NCI-H460 (cell line): ENCODE measurements at places on chromosomes 11 and 22.

- DNase-seq, result no peak
Measured at GRCh38 chr11:128334311-128335044, 252.9 kb downstream of the ETS1 start.

DNA sequence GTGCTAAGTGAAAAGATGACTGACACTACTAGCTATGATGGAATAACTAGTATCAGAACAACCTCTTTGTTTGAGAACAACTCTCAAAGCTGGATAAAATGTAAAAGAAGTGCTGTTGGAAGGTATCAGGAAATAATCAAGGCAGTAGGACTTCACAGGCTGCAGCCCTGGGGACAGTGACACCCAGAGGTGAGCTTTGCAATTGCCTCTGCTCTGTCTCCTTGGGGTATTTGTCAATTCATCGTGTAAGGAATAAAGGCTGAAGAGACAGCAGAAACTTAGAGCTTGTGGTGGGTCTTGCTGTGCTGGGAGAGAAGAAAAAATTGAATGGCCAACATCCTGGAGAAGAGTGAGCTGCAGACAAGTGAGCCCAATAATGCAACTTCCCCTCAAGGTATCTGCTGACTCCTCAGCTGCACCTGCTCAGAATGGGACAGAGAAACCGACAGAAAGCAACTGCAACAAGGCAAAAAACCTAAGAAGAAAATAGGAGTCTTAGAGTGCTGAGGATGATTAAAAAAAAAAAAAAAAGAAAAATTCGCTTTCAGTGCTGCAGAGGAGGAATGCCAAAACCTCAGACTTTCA is 141.1 kb downstream of the RCN1 start:
- peak; percentile 23 for DNase-seq

DNA sequence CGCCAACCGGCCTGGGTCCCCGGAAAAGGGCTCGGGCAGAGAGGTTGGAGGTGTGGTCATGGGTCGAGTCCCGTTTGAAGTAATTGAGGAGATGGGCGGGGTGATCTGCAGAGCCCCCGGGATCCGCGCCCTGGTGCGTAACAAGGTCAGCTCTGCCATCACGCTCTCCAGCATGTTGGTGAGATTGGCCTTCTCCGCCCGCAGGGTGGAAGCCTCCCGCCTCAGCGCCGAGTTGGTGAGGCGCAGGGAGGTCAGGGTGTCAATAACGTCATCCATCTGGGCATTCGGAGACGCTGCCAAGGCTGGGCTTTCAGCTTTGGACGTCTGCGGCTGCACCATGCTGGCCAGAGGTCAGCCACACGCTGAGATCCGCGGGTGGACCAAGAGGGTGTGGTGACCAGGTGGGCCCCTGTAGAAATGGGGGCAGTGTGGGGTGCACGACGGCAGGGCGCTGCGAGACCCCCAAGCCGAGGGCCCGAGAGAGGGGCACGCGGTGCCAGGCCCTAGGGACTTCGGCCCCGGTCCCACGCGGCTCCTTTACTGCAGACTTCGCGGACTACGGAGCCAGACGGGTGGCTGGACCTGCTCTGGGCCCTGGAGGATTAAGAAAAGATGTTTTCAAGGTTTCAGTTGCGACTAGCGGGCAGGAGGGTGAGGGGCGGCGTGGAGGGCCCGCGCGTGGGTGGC is 672 bp downstream of the RTL6 start:
- DNase-seq, result peak; percentile 22

- peak; percentile 69 for DNase-seq
Measured at GRCh38 chr11:130522284-130522961, 74.0 kb downstream of the ADAMTS15 start.

DNA sequence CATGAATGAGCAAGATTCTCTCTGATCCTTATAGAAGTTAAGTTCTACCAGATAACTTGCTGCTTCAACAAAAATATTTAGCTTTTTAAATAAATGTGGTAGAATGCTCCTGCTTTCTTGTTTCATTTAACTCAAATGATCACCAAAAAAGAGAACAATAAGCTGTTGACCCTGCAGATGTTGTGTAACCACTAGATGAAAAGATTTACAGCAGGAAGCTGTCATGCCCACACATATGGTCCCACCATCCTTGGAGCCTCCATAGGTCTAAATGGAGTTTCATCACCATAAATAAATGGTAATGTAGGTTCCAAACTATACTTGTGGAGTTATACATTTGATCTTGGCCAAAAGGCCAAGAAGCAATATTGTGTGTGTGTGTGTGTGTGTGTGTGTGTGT is 118.8 kb downstream of the RRAS2 start:
- DNase-seq, result no peak

- DNase-seq, result no peak
Measured at GRCh38 chr11:42175203-42175602, 715.8 kb upstream of the LRRC4C start.

- DNase-seq, result no peak
Measured at GRCh38 chr11:129265125-129265788, 73.1 kb upstream of the ARHGAP32 start.

DNA sequence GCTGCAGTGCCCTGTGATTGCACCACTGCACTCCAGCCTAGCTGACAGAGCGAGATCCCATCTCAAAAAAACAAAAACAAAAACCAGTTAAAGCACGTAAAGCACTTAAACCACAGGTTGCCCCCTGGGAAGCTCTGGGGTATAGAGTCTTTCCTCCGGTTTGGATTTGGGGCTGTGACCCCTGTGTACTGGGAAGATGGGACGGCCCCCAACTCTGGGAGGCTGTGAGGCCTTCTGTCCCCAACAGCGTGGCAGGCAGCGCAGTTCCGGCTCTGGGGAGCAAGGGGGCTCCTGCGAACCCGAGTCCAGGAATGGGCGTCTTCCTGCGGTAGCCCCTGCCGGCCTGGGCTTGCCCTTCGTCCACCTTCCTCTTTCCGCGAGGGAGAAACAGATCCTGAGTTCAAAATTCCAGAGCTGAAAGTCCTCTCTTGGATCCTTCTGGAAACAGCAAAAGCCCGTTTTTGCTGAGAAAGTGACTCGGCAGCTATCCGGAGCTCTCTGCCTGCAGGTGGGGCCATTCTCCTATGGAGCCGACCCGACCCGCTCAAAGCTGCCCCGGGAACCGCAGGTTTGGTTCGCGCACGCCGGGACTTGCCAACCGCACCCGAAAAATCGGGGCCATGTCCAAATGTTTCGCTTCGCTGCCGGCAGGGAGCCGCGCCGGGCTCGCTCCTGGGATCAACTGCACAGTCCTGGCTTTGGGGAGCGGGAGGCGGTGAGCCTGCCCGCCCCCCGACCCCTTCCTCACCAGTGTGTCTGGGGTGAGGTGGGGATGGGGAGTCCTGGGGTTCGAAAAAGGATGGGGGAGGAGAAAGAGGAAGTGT is 36.3 kb upstream of the POLA2 start:
- DNase-seq, result peak; percentile 36

GRCh38 chr22:42052765-42053164 is 17.8 kb downstream of the NAGA start:
- no peak for DNase-seq

GRCh38 chr22:31490496-31490925 is 869 bp upstream of the EIF4ENIF1 start:
- DNase-seq, result no peak

DNA sequence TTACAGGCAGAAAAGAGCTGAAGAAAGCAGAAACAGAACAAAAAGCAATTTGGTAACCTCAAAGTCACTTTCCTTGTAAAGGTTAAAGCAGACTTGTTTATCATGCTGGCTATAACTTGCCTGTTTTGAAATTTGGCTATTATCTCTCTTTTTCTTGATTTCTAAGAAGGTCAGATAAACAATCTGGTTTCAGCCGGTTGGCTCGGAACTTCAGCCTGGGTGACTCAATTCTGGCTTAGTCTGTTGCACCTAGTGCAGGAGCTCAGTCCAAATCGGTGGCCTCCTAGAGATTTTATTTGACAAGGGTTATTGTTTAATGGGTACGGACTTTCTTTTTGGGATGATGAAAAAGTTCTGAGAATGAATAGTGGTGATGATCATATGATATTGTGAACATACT is 367.1 kb upstream of the B3GAT1 start:
- no peak for DNase-seq

DNA sequence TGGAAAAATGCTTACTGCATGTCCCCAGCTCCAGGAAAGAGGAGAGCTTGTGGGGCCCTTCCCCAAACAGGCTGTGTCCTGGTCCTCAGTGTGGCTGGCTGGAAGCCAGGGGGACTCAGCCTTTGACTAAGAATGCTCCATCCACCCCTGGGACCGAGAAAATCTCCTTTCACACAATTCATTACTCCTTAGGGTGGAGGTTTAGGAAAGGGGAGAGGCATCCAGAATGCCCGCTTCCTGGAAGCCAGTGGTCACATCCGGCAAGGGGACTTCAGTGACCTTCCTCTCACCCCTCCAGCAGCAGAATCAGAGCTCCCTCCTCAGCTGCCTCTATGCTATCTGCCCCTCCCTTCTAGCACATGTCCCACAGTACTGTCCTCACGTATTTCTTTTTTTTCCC is 21.9 kb downstream of the ATG16L2 start:
- no peak for DNase-seq

DNA sequence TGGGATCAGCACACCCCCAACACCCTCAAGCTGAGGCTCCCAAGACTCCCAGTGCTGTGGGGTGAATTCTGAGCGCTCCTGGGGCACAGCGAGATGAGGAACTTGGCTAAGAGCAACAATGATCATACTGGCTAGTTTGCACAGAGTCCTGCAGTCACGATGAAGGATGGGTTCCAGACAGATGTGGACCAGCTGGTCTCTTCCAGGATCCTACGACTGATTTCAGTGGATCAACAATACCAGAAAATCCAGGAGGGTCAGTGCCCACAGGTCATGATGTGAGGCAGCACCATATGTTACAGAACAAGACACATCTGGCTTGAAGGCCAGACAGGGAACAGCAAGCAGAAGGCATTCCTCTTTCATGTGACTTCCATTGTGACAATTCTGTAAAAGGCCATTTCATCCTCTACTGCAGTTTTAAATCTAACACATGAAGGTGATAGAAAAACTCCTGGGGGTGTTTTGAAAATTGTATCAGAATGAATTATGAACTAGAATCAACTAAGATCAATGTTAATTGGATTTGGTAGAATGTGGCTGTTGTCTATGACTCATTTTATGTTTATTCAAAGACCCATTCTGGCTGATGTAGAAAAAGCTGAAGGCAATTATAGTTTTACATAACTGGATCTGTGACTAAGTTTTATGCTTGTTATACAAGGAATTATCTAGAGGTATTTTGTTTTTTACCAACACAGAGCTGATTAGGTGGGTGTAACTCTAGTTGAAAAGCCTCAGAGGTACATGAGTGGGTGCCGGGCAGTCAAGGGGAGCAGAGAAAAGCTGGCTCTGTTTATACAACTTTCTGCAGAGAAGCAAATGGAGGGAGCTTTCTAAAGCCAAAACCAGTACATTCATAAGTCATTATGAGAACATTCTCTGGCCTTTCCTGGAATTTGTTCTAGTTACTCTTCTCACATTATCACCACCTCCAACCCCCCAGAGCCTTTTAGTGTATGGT is 29.1 kb downstream of the OR52K1 start:
- DNase-seq, result no peak

GRCh38 chr22:40764763-40765441 is 54.2 kb downstream of the SLC25A17 start:
- DNase-seq, result no peak

DNA sequence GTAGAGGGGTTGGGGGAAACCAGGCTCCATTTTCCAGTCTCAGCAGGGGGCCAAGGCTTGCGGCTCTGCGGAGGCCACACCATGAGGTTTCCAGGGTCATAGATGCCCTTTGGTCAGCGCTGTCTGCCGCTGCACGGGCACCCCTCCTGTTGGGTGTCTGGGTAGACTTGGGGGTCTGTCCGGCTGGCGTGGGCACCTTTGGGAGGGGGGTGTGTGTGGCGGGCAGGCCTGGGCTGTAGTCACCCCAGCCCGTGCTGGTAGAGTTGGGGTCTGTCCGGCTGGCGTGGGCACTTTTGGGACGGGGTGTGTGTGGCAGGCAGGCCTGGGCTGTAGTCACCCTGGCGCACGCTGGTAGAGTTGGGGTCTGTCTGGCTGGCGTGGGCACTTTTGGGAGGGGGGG is 18.6 kb downstream of the LSP1 start:
- DNase-seq, result no peak

GRCh38 chr11:3205261-3206155 is 13.1 kb downstream of the MRGPRG start:
- no peak for DNase-seq

GRCh38 chr11:72782081-72782920 is 11.5 kb downstream of the STARD10 start:
- DNase-seq, result no peak

DNA sequence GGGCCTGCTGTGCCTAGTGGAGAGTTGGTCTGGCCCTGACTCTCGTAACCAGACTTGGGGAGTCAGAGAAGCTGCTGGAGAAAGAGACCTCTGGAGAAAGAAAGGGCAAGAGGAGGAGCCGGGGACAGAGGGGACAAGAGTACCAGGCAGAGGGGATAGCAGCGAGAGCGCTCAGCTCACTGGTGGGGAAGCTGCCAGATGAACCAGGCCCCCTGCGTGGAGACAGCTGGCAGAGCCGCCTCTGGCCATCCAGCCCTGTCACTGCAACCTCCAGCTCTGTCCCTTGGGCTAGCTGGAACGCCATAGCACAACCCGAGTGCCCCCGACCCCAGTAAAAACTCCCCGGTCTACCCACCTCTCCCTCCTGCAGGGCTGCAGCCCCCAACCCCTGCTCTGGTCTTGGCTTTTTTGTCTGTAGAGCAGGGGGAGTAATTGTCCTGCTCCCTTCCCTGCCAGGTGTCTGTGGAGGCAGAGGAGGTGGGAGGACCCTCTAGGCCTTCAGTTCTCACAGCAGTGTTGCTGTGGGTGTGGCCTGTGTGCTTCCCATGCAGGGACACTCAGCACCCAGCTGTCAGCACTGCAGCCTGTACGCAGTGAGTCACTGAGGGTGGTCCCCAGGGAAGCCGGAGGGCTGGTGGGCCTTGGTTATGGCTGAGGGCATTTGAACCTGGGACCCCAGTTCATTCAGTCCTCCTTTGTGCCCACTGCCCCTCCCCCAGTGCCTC is 4.8 kb upstream of the SUN2 start:
- DNase-seq, result no peak

GRCh38 chr11:68194675-68195294 is 18.3 kb downstream of the KMT5B start:
- DNase-seq, result no peak

- DNase-seq, result no peak
Measured at GRCh38 chr22:46471901-46472721, 65.3 kb downstream of the CELSR1 start.

- no peak for DNase-seq
Measured at GRCh38 chr11:16286095-16286494, 70.3 kb downstream of the SOX6 start.

DNA sequence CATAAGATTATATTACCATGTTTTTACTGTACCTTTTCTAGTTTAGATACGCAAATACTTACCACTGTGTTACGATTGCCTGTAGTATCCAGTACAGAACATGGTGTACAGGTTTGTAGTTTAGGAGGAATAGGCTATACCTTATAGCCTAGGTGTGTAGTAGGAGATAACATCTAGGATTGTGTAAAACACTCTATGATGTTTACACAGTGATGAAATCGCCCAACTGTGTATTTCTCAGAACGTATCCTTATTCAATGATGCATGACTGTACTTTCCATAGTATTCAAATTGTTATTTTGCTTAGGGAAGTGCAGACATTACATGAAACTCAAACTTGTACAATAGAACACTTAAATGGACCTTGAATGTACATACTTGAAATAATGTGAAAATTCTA is 188.1 kb upstream of the PDGFD start:
- DNase-seq, result no peak
